ENCODE measurements at places on chromosomes 6 and 20.
A peak's percentile ranks its signal among the peaks of the same experiment; 100 is the strongest.

DNA sequence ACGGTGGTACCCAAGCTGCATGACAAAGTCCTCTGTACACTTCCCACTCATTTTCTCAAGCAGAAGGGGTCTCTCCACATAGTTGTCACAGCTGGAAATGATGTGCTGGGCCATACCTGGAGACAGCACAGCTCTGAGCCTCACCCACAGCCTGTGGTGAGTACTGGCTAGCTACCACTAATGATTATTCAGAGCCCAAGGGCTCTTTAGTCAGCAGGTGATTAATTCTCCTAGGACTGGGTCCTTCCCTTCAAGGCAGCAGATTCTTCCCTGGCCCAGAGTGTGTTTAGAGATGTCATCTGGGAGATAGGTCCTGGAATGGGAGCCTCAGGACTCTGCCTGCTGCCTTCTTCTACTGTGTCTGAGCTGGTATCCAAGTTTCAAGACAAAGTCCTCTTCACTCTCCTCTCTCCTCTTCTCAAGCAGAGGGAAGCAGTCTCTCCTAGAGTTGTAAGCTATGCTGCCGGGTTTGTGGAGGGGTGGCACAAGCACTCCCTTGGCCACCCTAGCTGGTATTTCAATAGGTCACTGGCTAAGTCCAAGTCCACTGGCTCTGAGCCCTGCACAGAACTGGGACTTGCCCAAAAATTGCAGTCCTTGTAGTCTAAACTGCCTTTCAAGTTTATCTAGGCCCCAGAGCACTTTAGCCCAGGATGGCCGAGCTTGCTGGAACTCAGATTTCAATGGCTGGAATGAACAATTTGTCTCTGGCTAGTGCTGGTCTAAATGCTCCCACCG lies 49.8 kb upstream of the VGLL2 start:
- DNase-seq = no peak

DNA sequence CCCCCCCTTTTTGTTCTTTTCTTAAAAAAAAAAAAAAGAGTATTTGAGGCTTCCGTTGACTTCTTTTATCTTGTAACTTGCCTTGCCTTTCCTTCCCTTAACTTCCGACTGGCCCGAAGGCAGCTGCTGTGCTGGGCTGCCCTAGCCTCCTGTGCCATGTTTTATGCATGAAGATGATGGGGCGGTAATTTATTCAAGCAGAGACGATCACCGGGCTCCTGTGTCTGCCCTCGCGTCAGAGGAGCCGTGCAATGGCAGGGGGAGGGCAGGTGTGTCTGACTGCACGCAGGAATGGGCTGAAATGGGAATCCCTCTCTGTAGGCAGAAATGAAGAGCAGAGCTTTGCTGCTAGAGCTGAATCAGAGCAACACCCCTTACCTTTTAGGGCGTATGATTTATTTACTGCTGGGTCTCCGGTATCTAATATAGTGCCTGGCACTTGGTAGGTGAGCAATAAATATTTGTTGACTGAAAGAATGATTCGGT lies 106.3 kb upstream of the RIPOR2 start:
- no peak for DNase-seq

- DNase-seq = no peak
Observed at GRCh38 chr20:61539706-61540360, 287.8 kb downstream of the CDH4 start.

DNA sequence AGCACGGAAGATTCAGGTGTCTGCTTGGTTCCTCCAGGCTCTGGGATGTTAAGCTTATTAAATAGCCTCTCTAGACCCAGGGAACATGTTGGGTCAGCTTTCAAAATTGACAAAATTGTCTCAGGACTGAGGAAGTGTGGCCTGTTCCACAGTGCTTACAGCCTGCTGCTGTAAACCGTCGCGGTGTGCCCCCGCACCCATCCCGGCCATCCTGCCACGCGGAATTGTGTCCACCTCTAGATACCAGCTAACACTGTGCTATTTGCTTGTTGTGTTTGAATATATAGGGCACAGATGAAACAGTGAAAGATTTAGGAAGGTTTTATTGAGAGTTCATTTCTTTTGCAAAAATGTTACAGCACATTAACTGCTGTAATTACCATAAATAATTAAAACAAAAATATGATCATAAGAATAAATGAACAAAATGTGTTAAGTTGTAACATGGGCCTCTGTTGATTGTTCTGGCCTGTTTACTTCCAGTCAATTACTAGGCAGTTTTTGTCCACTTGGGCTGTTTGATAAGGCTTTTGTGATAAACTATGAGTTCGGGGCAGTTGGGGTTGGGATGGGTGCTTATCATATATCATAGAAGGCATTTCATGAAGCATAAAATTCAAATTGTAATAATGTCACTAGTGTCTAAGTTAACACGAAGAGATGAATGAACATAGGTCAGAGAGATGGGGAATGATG lies 77.4 kb downstream of the ARID1B start:
- DNase-seq = no peak

DNA sequence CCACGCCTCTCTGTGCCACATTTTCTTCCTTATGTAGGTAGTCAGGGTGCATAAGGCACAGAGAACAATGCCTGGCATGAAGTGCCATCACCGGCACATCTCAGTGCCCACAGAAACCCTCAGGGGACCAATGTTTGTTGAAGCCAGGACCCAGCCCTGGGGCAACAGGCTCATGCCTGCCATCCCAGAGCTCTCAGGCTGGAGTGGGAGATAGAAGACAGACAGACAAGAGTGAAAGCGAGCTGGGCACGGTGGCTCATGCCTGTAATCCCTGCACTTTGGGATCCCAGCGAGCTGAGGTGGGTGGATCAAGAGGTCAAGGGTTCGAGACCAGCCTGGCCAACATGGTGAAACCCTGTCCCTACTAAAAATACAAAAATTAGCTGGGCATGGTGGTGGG lies 13.5 kb downstream of the EFCAB8 start:
- DNase-seq = no peak

DNA sequence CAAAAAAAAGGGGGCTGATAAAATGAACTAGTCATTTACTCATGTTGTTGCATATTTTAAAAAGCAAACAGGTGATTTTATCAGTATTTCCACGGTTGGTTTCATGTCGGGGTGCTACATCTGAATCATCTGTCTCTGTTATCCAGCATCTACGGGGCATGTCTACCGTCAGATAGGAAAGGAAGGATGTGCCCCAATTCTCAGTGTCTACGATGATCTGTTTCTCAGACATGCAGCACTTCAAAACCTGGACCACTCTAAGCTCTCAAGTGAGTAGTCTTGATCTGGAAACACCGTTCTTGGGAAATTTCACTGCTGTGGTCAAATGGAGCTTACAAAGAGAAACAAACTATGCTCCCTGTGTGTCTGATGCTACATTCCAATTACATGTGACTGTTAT lies 240.3 kb upstream of the TAB2 start:
- peak; percentile 67 for DNase-seq

DNA sequence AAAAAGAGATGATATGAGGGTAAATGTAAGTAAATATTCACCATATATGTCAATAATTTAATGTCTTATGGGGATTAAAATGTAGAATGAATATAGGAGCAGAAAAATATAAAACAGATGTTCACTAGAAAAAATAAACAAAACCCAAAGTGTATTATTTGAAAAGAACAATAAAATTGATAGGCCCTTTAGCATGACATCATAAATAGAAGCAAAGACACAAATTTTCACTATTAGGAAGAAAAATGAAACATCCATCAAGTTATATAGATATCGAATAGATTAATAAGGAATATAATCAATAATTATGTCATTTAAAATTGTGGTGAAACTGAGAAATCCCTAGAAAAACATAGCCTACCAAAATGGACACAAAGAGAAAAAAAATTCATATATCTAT lies 40.1 kb upstream of the GMDS start:
- no peak for DNase-seq

DNA sequence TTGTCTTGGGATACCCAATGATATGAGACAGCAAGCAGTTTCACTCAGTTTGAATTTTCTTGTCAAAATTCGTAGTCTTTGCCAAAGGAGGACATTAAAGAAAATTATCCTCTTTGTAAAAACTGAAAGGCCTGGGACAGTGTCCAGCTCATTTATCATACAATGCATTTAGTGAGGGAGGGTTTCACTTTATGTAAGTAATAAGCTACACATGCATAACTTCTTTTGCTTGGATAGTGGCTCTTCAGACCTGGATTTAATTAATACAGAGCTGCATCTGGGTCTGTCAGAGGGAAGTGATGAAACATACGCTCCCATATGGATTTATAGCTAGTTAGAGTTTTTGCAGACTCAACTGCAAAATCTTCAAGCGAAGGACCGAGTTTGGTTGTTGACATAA lies 175.6 kb downstream of the PHACTR1 start:
- no peak for DNase-seq

DNA sequence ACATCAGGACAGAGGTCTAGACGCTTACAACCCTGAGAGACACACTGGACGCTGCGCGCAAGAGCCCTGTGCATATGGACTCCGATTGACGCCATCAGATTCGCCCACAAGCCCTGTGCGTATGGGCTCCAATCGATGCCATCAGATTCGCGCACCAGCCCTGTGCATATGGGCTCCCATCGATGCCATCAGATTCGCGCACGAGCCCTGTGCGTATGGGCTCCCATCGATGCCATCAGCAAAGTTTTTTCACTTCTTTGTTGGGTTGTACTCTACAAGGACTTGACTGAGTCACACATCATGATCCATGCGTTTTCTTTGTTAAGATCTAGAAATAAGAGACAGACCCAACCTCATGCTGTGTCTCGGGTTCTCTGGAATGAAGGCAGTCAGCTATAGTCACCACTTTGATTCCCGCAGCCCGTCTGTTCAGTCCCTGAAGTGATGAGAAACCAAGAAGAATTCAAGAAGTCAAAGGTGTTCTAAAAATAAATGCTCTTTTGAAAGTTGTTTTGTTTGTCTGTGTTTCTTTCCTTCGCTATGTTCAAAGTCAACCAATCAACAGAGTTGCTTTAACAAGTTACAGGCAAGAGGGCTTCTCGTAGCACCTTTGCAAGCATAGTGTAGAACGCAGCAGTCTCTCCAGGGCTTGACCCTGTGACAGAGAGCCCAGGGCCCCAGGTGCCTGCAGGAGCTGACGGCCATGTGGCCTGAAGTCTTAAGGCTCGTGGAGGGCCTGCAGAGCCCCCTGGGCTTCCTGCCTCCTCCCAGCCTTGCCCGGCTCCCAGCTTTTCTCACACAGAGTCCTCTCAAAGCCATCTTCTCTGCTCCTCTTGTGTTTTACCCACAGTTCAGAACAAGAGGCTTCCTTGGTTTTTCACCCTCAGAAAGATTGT lies 7.9 kb downstream of the RPS6KA2 start:
- peak; percentile 95 for DNase-seq
